ENCODE measurements at places on chromosomes 12 and 14.

DNA sequence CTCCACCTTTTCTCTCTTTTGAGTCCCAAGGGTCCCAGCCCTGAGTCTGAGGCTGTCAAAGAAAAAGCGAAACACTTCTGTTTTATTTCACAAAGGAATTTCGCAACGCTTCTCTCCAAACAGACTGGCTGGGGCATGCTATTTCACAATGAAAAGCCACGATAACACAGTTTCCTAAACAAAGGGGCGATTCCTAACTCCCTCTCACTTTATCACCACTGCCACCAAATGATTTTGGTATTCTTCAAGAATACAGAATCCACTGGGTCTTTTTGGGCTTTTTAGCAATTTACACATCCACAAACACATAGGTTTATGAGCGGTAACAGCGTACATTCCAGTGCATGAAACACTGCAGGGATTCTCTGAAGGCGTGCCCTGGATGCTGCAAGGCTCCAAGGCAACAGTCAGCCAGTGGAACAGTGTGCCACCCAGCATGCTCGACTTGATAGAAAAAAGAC is 161.2 kb downstream of the DAD1 start:
- DNase-seq = no peak

GRCh38 chr12:111277570-111277969 is 91.3 kb downstream of the PHETA1 start:
- DNase-seq = no peak

DNA sequence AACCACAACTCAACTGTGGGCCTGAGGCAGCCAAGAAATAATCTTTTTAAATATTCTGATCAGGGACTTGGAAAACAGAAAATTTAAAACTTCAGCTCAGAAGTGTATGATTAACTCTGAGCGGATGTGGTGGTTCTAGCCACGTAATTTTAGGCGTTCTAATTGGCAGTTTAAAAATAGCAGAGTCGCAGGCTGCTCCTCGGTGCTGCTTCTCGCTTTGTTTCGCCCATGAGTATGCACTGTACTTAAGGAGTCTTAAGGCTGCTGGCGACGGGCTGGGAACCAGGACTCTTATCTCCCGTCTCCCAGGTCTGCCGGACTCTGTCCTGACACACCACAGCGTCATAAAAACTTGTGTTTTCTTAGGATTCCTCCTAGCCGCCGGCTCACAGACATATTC is 113.4 kb upstream of the PELI2 start:
- no peak for DNase-seq

- no peak for DNase-seq
Observed at GRCh38 chr14:64232095-64232838, 61.9 kb downstream of the ESR2 start.

- no peak for DNase-seq
Observed at GRCh38 chr14:100389497-100390104, 66.5 kb downstream of the SLC25A47 start.

DNA sequence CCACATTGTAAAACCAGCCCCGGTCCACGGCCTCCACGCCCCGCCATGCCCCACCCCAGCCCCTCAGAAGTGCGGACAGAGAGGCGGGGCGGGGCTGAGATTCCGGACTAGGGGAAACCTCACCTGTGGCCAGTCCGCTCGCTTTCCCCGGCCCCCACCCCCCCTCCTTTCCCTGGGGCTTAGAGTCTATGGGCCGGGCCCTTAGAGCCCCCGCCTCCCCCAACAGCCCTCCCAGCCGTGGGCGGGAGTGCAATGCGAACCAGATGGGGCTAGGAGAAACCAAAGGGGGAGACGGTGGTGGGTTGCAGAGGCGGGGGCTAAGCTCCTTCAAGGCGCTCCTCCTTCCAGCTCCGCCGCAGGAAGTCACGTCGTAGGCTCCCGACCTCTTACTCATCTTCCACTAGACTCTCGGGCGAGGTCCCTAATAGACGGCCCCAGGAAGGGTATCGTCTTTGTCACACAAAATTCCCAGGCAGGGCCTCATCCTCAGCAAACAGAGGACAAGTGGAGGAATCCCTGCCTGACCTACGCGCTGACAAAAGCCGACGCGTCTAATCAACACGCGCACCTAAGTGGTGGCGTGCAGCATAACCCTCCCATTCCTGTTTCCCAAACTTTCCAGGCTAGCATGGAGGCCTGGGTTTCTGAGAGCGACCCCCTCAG is 1.1 kb upstream of the NAB2 start:
- peak; percentile 58 for DNase-seq

DNA sequence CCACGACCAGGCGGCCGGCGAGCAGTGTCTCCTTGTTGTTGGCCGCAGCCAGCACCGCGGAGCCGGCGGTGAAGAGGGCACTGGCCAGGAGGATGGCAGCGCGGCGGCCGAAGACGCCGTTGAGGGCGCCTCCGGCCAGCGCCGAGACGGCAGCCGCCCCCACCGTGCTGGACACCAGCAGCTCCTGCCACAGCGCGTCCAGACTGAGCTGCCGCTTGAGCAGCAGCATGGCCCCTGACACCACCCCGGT is 691 bp downstream of the SLC2A13 start:
- no peak for DNase-seq

- DNase-seq = no peak
Observed at GRCh38 chr12:68581926-68582325, 28.8 kb upstream of the RAP1B start.

DNA sequence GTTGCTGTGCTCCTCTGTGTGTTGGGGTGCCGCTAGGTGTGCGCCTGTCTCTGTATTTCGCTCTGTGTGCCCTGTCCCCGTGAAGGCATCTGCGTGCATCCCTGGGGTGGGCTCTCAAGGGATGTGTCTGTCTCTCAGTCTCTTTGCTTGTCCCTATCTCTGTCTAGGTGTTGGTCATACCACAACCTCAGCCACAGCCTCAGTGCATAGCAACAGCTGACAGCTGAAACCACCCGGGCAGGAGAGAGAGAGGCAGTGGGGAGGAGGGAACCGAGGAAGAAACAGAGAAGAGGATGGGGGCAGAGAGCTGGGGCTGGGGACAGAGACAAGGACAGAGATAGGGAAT is 953 bp upstream of the NXPH4 start:
- no peak for DNase-seq

DNA sequence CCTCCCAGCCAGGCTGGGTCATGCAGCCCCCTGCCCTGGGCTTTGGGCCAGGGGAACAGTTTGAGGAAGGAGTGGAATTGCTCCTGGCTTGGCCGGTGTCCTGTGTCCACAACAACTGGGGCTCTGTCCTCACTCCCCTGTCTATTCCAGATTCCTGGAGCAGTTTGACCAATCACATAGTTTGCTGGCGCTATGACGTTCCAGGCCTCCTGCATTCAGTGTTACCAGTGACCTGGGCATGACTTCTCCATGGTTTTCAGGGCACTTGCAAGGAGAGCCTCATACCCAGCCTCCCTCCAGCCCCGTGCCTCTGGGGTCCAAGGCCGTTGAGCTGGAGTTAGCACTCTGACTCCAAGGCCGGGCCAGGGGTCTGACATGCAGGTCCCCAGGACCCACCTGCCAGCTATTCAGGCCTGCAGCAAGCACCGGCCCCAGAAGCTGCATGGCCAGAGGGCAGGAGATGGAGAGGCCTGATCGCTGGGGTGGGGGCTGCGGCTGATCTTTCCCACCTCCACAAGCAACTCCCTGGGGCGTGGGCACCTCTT is 34.2 kb downstream of the ISCA2 start:
- DNase-seq = no peak

DNA sequence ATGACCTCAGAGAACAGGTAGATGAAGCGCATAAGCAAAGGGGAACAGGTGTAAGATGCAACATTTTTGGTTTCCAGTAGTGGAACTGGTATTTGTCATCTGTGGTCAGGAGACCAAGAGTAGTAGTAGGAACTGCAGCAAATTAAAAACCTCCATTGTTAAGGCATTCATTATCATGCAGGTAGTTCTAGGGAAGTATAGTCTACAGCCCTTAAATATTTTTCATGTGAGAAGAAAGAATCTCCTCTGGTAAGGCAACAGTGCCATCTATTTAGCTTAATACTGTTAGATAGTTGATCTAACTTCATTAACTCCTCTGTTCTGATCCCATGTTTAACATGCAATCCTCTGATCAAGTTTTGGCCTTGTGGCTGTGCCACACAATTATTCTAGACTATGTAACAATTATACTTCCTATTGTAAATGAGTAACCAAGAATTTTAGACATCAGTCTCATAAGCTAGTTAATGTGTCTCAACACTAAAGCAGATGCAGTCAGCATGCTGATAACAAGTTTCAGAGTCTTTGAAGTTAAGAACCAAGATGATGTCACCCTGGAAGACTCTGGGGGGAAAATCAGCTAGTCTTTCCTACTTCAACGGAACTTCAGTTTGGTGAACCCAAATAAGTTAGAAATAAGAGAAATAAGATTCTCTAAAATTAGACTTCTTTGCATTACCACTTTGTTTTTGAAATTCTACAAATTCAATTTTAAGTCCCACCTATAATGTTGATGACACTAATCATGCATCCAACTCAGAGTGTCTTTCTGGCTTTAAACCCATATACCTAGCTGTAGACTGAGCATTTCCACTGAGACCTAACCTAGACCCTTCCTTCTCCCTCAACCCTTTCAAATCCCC is 70.9 kb downstream of the STXBP6 start:
- DNase-seq = no peak

GRCh38 chr14:83867566-83868225 is 1662.2 kb upstream of the FLRT2 start:
- DNase-seq = no peak

GRCh38 chr14:94747739-94748138 is 22.2 kb downstream of the GSC start:
- no peak for DNase-seq

DNA sequence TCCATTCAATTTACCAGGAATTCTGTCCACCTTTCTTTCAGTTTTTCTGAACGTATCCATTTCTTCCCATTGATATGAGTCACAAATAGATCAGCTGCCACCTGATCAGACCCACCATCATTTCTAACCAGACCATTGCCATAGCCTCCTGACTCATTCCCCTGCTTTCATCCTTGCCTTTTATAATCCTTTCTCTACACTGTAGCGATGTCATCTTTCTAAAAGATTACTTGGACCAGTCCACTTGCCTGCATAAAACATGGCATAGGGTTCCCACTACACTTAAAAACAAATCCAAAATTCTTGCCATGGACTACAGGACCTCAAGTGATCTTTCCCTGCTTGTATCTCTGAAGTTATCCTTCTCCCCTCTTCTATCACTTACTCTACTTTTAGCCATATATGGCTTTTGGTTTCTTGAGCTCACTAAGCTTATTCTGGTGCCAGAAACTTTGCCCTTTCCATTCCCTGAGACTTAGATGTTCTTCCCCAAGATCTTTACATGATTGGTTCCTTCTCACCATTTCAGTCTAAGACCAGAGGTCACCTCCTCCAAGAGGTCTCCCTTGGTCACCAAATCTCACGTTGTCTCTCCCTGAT is 149.5 kb upstream of the KRR1 start:
- DNase-seq = no peak

GRCh38 chr14:30210630-30211029 is 283.0 kb upstream of the PRKD1 start:
- no peak for DNase-seq

DNA sequence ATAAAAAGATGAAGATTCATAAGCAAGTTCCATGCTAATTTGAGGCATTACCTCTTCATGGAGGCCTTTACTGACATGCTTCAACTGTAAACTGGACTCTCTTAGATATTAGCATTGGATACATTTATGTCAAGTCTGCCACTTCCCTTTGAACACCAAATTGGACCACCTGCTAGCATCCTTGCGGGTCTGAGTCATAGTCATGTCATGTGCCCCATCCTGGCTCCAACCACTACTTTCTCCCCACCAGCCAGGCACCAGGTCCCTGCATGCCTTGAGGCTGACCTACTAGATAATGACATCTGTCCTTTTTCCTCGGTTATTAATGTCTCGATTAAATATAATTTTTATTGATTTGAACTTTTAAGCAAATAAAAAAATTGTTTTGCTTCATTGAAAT is 32.9 kb upstream of the EEA1 start:
- no peak for DNase-seq

DNA sequence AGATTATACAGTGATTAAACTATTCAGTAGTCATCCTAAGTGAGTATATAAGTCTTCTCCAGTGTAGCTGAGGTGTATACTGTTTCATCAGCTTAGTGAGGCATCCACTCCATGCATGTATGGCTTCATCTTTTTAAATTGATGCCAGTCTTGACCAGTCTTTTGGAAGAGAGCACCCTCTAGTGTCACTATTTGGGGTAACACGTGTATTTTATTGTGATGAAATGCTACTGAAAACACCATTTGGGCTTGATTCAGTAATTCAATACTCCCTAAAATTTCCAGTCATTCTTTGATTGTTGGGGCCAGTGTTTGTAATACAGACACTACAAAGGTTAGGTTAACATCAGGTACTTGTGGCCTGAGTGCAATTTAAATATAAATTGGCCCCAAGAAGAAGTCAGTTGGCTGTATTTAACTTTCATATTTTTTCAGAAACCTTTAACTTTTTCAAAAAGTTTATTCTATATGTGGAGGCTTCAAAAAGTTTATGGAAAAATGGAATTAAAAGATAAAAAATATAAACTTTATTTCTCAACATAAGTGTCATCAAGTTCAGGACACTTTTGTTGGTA is 35.3 kb downstream of the MIPOL1 start:
- DNase-seq = no peak

- DNase-seq = no peak
Observed at GRCh38 chr12:54229624-54230212, 40.9 kb upstream of the SMUG1 start.

- no peak for DNase-seq
Observed at GRCh38 chr12:19326102-19326501, 113.2 kb upstream of the AEBP2 start.

DNA sequence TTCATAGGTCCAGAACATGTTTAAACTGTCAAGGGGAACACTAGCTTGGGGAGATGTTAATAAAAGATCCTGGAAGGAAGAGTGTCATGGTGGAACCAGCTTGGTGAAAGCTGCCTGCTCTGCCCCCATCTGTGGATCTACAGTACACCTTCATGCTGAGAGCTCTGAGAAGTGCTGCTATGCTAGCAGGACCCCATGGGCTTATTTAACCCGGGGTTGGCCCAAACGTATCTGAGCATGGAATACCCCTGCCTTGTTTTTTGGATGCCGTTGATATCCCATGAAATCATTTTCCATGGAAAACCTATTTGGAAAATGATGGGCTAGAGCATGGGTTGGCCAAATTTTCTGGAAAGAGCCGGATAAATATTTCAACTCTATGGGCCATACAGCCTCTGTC is 14.2 kb downstream of the UBE3B start:
- DNase-seq = no peak
